ENCODE measurements at places on chromosomes 2 and 18.

DNA sequence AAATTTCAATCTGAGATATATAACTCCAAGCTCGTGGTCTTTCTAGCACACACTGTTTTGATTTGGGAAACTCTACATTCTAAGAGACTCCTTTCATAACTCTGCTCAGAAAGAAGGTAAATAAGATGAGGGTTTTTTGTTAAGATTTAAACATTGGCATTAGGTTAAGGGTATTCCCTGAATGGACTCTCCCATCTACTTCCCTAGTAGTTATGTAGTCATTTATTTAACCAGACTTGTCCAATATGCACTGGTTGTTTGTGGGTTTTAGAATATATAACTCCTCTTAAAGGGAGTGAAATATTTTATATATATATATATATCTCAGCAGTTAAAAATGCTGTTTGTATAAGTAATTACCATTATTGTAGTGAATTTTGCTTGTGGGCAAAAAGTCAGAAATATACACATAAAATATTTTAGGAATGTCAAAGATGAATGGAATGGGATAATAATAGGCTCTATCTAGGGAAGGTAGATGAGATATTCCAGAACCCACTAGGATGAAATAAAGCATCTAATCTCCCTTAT is 61.5 kb upstream of the WDR75 start:
- DNase-seq, result no peak

GRCh38 chr2:235537587-235537986 is 43.7 kb downstream of the AGAP1 start:
- DNase-seq, result no peak

DNA sequence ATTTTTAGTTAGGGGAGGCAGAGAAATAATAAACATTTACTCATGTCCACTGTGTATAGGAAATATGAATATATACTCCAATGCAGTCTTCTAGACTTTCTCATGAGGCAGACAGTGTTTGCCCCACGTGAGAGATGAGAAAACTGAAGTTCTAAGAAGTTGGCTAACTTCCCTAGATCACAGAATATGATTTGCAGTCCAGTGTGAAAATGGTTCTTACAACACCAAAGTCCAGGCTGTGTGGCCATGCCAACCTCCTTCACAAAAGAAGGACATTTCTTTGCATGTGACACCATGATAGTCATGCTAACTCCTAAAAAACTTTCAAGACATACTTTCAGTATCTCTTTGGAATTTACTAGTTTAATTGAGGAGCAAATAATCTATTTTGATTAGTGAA is 143.7 kb downstream of the IRS1 start:
- no peak for DNase-seq

GRCh38 chr18:78957140-78957539 is 22.5 kb upstream of the SALL3 start:
- no peak for DNase-seq

- DNase-seq, result no peak
These were observed 136.8 kb downstream of the NEDD4L start for GRCh38 chr18:58180738-58181353.

GRCh38 chr2:45973426-45973825 is 322.0 kb downstream of the PRKCE start:
- no peak for DNase-seq

DNA sequence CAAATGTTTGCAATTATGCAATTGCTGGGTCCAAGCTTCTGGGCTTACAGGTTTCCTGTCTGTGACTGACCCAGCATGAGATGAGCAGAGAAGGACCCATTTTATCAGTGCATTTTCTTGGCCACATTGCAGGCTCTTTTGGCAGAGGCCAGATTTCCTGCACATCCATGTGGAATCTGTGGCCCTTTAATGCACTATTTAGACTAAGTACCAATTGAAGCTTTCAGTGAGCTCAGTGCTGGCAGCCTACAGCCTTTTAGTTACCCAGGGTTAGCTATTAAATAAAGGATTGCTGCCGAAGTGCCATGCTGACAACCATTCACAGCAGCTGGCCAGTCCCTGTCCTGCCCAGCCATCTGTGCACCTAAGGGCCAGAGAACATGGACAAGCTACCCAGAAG is 165.0 kb downstream of the ANKRD30B start:
- DNase-seq, result peak; percentile 37
